Brain (organoid and tissue), 16 donors: ENCODE measurements at places on chromosomes 7 and 10.

DNA sequence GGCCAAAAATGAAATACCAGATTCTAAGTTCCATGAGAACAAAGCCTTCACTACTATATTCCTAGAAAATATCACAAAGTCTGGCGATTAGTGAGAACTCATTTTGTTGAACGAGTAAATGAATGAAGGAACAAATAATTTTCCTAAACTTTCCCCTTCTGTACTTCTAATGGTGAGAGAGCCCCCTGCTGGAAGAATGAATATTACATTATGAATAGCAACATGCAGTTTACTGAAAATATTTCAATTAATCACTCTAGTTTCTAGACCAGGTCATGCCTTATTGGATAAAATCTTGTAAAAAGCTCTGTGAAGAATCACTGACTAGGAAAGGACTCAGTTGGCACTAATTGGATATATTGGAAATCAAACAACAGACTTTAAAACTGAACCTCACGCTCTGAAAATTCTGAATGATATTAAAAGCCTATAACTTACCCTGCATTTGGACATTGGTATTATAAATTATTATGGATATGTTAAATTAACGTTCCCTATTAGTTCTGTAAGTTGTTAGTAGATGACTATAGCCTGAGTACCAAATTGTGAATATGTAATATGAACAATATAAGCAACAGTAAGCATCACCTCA lies 32.4 kb upstream of the MTPN start:
- DNase-seq, result peak; percentile 77

GRCh38 chr7:5598769-5599371 lies 175.2 kb upstream of the TNRC18 start:
- no peak for DNase-seq

DNA sequence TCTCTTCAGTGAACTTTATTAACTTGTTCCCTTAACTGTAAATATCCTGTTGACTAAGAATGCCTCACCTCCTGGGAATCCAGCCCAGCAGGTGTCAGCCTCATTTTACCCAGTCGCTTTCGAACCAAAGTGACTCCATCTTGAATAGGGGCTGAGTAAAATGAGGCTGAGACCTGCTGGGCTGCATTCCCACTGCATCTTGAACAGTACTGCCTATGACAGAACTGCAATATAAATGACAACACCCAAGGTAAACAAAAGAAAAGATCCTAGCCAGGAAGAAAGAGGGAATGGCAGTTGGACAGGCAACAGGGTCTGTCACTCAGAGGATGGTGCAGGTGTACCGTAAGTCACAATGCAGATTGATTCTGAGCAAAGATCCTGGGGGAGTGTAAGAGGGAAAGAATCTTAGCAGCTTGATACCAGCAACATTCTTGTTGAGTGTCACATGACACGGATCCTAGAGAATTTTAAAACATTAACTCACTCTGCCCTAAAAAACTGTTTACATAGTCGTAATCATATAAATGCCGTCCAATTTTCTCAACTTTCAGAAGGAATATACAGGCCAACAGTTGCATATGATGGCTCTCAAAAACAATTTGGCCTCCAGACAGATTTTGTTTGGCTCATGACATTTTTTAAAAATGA lies 4.4 kb upstream of the FAM107B start:
- DNase-seq, result no peak

DNA sequence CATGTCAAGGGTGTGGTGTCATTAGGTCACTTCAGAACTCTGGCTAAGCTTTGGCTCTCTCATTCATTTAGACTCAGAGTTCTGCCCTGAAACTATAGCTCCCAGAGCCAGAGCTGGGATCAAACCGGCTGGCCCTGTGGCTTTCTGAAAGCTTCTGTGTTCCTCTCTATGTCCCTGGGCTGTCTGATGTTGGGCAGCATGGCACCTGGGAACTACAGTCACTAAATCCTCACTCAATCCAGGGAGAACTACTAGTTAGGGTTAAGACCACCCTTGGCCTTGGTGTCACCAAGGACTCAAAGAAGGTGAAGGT lies 13.2 kb downstream of the ATG9B start:
- no peak for DNase-seq

DNA sequence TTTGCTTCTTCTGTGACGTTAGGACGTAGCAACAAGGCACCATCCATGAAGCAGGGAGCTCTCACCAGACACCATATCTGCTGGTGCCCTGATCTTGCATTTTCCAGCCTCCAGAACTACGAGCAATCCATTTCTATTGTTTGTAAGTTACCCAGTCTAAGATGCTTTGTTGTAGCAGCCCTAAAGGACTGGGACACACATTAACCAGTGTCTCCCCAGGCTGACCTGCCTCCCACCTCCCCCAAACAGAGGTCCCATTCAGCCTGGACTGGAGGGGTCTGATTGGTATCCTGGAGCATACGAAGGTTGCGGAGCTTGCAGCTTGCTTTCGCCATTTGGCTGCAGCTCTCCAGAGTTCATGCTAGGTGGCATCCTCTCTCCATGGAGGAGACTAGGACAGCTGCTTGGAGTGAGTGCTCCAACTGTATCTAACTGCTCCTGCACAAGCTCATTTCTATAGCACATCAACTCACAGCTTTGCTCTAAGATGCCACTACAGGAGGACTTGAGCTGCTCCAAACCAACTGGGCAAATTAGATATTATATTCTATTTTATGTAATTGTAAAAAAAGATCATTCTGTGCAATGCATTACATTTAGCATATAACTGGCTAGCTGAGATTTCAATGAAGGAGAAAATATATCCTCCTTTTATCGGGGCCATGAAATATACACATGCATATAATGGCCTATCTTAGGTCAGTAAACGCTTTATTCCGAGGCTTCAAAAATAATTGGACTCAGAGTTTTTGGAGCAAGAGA lies 8.0 kb upstream of the GRK5 start:
- peak; percentile 90 for DNase-seq

GRCh38 chr7:55552320-55553023 lies 19.8 kb downstream of the VOPP1 start:
- DNase-seq, result peak; percentile 58

DNA sequence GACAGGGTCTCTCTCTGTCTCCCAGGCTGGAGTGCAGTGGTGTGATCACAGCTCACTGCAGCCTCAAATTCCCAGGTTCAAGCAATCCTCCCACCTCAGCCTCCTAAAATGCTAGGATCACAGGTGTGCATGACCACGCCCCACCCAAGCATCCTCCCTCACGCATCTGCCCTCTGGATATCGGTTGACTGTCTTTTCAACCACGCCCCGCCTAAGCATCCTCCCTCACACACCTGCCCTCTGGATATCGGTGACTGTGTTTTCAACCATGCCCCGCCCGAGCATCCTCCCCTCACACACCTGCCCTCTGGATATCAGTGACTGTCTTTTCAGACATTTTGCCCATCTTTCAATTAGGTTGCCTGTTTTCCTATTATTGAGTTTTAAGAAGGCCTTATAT lies 140.5 kb downstream of the MAD1L1 start:
- DNase-seq, result no peak

DNA sequence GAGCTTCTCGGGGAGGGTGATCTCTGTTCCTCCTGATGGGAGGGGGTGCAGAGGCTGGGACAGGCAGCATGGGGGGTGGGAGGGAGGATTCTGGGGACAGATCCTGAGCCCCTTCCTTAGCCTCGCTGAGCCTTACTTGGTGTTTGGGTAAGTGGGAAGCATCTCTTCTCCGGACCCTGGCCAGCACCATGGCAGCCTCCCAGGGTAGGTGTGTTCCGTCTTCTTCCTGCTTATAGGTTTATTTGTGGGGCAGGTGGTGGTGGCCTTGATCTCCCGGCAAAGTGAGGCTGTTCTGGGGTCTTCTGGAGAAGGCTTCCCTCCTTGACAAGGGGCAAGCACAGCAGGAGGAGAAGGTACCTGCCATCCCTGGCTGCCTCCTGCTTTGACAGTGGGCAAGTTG lies 226.9 kb downstream of the GLRX3 start:
- no peak for DNase-seq

DNA sequence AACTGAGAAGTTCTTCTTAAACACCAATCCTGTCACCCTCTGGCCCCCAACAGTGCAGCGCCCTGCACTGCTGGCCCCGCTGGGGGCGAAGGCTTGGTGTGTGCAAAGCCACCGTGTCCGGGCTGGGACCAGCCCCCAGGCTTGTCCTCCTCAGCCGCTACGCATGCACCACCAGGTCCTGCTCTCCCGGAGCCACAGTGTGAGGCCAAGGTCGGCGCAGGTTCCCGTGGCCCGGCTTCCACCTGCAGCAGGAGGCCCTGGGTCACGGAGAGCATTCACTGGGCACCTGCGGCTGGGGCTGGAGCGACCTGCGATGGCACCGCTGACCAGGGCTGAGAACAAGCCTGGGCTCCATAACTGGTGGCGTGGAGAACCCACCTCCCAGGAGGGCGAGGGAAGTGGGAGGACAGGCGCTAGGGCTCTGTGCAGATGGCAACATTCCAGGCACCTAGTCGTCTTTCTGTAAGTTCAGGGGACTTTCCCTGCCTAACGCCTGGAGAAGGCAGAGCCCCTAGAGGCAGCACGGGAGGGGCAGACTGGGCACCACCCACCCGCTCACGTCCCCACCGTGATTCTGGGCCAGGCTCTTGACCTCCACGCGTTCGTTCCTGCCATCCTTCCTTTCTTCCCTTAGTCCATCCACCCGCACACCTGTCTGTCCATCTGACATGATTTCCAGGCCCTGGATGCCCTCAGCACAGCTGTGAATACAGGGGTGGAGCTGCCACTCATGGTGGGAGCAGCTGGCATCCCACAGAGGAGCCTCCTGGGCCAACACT lies 271.6 kb downstream of the ELFN1 start:
- no peak for DNase-seq

DNA sequence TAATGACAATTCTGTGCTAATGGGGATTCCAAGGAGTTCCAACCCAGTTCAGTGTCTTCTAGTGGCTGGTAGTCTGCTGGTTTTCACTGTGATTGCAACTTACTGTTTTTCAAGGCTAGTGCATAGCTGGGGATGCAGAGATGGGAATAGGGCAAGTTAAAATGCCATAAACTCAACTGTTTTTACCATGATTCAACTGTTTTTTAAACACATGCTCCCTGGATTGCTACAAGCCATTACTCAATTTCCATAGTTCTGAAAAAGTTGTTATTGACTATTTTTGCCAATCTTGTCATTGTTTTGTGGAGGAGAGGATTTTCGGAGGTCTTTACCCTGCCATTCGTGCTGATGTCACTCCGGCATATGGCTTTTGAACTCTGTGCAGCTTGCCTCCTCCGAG lies 245.3 kb downstream of the SUGCT start:
- DNase-seq, result no peak

DNA sequence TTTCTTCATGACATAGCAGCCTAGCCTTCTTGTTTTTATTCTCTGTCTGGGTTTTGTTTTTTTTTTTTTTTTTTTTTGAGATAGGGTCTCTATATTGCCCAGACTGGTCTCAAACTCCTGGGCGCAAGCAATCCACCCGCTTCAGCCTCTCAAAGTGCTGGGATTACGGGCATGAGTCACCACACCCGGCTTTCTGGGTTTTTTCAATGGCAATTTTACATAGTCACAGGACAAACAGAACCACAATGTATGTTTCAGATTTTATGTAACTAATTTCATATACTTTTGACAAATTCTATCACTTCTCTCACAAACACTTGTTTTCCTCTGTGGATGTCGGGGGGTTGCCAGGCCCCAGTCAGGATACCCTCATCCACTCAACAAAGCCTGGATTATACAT lies 16.5 kb downstream of the DOCK4 start:
- DNase-seq, result no peak

GRCh38 chr7:137669706-137670105 lies 177.1 kb downstream of the DGKI start:
- DNase-seq, result no peak

DNA sequence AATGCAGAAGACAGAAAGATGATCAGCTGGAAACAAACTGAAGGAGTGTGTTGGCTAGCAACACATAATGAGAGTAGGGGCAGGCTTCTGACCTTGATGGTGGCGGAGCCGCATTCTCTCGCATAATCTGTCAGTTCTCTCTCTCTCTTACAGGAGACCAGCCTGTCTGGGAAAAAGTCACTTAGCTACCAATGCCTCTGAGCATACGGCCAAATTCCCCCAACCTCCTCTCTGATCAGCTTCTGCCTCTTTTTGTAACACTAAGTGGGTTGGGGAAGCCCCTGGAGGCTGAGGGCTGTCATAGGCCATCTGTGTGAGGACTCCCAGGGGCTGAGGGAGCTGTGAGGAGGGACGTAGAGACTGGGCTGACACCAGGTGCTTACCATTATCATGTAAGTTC lies 104.6 kb downstream of the HIPK2 start:
- no peak for DNase-seq

- no peak for DNase-seq
Measured at GRCh38 chr7:10429511-10429910, 544.2 kb upstream of the PHF14 start.

DNA sequence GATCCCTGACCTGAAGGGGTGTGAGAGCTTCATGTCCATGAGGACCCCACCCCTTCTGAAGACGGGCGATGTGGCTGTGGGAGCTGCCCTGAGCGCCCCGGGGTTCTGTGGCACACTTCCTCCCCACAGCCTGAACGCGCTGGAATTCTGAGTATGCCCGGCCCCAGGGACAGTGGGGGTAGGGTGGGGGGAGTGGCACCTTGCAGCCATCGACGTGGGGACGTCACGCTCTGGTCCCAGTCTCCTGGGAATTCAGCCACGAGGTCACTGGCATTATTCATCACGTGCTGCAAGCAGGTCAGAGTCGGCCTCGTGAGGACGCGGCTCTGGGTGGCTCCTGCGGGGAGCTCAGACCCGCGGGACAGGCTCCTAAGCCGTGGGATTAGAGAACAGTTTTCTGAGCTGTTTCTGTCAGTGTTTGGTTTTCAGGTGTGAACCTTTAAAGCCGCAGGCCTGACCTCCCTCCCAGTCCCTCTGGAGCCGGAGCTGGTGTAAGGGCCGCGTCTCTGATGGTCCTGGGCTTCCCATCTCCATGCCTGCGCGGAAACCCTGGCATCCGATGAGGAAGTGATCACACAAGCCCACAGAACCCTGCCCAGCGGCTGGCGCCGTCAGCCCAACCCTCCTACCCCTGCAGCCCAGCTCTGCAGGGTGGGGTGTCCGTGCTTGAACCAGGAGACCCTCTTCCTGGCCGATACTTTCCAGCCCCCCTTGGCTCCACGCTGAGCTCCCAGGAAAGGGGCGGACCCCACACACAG lies 16.1 kb downstream of the GPR146 start:
- DNase-seq, result no peak

DNA sequence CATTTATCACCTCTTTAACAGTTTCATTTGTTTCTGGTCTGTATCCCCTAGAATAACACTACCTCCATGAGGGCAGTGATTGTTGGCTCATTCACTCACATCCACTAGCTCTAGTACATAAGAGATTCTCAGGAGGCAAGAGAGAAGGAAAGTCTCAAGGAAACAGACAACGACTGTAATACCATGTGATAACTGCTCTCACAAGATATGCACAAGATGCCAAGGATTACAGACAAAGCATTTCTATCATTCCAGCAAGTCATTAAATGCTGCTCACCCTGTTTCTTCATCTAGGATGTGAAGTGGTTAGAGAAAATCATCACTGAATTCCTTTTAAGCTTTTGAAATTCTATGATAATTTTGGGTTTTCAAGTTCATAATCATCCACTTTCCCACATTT lies 115.3 kb downstream of the HIBADH start:
- DNase-seq, result no peak

DNA sequence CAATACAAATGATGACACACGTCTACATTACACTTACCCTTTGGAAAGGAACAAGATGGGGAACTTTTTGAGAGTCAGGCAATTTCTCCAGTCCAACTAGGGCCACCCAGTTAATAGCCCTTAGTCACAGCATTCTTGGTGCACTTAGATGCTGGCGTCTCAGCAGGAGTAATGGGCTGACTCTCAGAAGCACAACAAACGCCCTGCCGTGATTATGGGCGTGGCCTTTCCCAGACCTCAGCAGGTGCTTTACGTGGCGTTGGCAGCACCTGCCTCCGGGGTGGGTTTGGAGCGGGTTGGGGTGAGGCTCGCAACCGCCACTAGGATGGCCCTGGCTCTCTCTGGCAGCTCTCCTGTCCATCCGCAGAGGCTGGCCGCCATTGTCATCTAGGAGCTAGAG lies 147.6 kb upstream of the SHH start:
- no peak for DNase-seq
